ENCODE measurements at places on chromosomes 7 and 10. TPM values are rescaled to one million over a fixed set of nuclear protein-coding genes. Genes with fewer than 3 reads are reported as not detected.

The THSD7A gene
- 24.3 TPM for total RNA-seq

The EIF4EBP2 gene
- 66.6 TPM for total RNA-seq

The ASZ1 gene
- not detected for total RNA-seq

The TUBAL3 gene
- total RNA-seq: 0.44 TPM

The ADRB1 gene
- 0.72 TPM for total RNA-seq

The UCN3 gene
- not detected for total RNA-seq

The IFIT2 gene
- total RNA-seq: 12.2 TPM

The DGKI gene
- 1.3 TPM for total RNA-seq

The CUBN gene
- total RNA-seq: 14.8 TPM

The CTTNBP2 gene
- 41.1 TPM for total RNA-seq

The CPA2 gene
- not detected for total RNA-seq

The NRAP gene
- total RNA-seq: not detected

The SLC13A1 gene
- total RNA-seq: 10.1 TPM
